ENCODE measurements at places on chromosomes 3 and 15. TPM values are rescaled to one million over a fixed set of nuclear protein-coding genes. Genes with fewer than 3 reads are reported as not detected.

GRCh38 chr3:43243590-43244587 lies 42.5 kb upstream of the SNRK start:
- DNase-seq, result no peak

GRCh38 chr3:16203031-16203430 lies 28.6 kb downstream of the GALNT15 start:
- peak; percentile 69 for DNase-seq

DNA sequence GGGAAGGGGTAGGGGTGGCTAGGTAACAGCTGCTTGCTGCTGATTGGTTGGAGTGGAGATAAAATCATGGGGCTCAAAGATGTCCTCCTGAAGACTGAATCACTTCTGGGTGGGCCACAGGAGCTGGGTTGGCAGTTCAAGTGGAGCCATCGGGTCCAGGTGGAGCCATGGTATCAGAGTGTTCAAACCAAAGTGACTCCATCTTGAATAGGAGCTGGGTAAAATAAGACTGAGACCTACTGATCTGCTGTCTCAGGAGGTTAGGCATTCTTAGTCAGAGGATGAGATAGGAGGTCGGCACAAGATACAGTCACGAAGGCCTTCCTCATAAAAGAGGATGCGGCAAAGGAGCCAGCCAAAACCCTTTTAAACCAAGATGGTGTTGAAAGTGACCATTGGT lies 96.5 kb downstream of the RTP4 start:
- DNase-seq, result no peak

DNA sequence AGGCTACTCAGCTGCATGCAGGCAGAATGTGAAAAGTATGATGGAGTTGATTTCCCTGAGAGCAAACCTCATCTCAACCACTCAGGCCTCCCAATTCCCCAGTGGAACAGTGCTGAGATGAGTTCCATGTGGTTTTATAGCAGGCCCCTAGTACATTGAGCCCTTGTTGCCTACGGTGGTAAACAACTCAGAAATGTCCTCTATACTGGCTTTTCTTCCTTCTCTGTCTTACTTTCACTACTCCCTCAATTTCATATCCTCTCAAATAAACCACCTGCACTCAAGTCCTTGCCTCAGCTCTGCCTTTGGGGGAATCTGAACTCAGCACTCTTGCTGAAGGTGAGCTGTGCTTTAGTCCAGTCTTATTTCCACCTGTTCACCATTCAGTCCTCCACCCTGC lies 399.9 kb downstream of the PDCD6IP start:
- no peak for DNase-seq

DNA sequence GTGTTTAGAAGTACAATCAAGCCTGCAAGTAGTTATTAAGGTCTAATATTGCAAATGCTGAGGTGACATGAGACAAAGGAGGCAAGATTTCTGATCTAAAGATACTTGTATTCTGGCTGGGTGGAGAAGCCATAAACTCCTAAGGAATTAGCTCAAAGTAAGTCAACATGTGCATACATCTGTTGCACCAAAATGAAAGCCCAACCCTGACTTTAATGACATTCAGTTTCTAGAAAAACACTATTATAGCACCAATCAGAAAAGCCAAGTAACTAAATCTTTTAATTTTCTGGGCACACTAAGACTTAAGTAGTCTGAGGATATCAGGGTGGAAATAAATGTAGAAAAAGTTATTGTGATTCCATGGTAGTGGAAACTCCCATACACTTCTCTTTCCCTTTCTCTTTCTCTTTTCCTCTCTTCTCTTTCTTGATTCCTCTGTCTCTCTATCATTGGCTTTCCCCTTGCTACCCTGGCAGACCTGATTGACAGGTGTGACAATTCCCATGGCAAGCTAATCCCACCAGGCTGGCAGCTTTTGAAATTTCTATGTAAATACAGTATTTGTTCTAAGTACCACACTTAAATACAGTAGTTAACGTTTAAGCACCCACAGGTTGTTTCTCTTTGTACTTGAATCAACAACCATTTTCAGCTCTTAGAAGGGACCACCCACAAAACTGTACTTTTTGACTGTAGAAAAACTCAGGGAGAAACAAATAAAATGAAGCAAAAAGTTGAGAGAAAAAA lies 528.4 kb upstream of the SEMA6D start:
- DNase-seq, result no peak

GRCh38 chr3:80537680-80538079 lies 769.9 kb upstream of the ROBO1 start:
- no peak for DNase-seq

DNA sequence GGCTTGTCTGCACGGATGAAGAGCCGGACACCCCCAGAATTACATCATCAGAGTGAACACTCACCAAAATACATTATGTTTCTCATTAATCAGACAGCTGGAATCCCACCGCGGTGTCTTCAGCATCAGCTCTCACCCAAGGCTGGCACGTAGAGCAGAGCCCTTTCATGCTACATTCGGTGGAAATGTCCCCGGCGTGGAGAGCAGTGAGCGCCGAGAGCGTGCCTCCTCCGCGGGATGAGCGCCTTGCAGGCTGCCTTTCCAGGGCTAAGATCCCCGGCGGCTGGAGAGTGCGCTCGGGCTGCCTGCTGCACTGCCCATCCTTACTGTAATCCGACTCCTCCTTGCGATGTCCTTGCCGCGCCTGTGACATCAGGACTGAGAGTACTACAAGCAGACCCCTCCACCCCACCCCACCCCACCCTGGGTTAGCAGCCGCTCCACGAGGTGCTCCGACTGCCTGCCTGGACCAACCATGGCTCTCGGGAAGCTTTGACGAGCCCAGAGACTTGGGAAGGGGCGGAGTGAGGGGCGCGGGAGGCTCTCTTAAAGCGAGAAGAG lies at the start of gene ZNF385D:
Gene ZNF385D, minus strand, starts transcription at position 380 of the 561 bp plus-strand sequence. Its CDS starts 294 bp downstream, at position 86.
- DNase-seq, result peak; percentile 31

GRCh38 chr15:63015618-63016017 lies 26.9 kb upstream of the TPM1 start:
- peak; percentile 84 for DNase-seq

STOML1 gene
- total RNA-seq, result 23.2 TPM

- no peak for DNase-seq
These were observed 33.7 kb downstream of the SLC24A1 start for GRCh38 chr15:65655457-65655856.

RLBP1 gene
- not detected for total RNA-seq
